ENCODE measurements at places on chromosomes 1 and 21. TPM values are rescaled to one million over a fixed set of nuclear protein-coding genes. Genes with fewer than 3 reads are reported as not detected.

FAM3B gene
- 10.3 TPM for total RNA-seq

GRCh38 chr1:166910396-166910994, 34.4 kb upstream of the TADA1 start:
- peak overlapping the region; percentile 35 for H3K27ac ChIP-seq
- H3K4me3 ChIP-seq, result no peak overlapping the region
- no peaks in the 10 kb centered on the region for H3K4me1 ChIP-seq
- DNase-seq, result no peak

DNA sequence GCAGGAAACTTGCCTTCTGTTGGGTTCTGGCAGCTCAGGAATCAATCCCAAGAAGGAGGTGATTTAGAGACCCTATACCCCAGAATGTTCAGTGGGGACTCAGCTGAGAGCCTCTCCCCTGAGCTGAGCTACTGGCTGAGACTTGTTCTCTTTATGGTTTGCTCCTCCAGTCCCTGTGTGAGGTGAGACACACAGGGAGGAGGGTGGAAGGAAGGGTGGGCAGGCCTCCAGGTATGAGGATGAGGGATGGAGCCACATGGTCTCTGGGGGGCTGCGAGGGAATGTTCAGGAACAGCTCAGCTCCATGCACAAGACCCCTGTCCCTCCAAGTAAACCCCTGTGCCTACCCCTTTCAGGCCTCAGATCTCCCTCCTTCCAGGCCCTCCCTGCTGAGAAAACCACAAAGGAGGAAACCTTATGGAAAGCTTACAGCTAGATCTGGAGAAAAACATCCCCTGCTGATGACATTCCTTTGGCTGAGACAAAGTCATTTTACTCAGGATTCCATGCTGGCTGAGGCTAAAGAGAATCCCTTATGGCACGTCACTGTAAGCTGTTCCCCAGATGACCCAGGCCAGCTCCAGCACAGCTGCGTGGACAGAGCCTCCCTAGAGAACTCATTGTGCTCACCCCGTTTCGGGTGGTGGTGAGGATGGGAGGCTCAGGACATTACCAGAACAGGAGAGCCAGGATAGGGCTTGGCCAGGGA, 91.5 kb upstream of the IPO9 start:
- H3K27ac ChIP-seq, result peak overlapping the region; percentile 80
- H3K27me3 ChIP-seq, result no peaks in the 10 kb centered on the region
- peak overlapping the region; percentile 96 for H3K4me3 ChIP-seq
- peaks cover 8% of the 10 kb centered on the region for H3K36me3 ChIP-seq

DNA sequence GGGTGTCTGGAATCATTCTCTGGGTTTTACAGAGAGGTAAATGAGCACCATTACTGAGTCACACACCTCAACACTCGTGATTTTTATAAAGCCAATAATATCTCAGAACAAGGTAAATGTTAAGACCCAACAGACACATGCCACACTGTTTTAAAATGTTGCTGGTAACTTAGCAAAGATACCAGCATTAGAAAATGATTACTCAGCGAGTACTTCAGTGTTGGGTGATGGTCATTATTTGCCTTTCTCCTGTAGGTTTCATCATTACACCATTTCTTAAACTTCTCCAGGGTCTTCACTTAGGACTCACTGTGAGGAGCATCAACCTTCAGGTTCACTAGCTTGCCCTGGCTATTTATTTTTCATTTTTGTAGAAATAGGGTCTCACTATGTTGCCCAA, 6.9 kb upstream of the C4BPB start:
- peaks cover 18% of the 10 kb centered on the region for H3K4me1 ChIP-seq
- H3K27me3 ChIP-seq, result no peaks in the 10 kb centered on the region
- H3K36me3 ChIP-seq, result no peaks in the 10 kb centered on the region

DNA sequence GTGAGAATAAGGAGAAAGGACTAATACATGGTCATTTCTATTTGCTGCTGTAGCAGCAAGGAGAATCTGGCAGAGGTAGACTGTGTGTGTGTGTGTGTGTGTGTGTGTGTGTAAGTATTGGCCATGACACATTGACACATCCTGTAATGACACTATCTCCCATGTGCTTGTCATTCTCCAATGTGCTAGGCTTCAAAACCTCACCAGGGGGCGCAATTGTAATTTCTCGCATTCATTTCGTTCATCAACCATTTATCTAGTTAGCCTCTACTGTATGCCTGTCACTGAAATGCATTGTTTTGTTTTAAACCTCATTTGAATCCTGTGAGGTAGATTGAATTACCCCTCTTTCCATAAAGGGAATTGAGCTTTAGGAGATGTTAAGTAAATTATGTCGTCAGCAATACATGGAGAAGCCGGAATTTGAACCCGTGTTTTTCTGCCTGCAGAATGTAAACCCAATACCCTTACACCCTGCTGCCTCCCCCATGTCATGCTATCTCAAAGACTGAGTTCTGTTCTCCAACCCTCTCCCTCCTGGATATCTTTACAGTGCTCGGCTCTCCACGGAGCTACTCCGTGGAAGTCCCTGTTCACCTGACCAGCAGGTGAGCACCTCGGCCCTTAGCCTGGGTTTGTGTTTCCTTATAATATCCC, 100.8 kb downstream of the UCK2 start:
- H3K4me1 ChIP-seq, result no peaks in the 10 kb centered on the region
- H3K27me3 ChIP-seq, result peaks cover 4% of the 10 kb centered on the region
- no peak overlapping the region for H3K27ac ChIP-seq
- no peaks in the 10 kb centered on the region for H3K36me3 ChIP-seq

Measured in type B pancreatic cell (in vitro differentiated cells).